GM23338 (cell line): ENCODE measurements at places on chromosomes 4 and X. TPM values are rescaled to one million over a fixed set of nuclear protein-coding genes. Genes with fewer than 3 reads are reported as not detected.
A peak's percentile ranks its signal among the peaks of the same experiment; 100 is the strongest.

Gene EDNRA
- 4.5 and 5.0 TPM in 2 replicates for total RNA-seq

Gene GSTCD
- total RNA-seq: 34.3 and 39.1 TPM in 2 replicates

Gene CISD2
- total RNA-seq: 34.1 and 39.0 TPM in 2 replicates

Gene AMTN
- not detected in 2 replicates for total RNA-seq

Gene GRIA3
- total RNA-seq: 0.93 and 2.7 TPM in 2 replicates

Gene IGSF1
- 17.6 and 19.5 TPM in 2 replicates for total RNA-seq

Gene PAK3
- total RNA-seq: 3.6 and 5.0 TPM in 2 replicates

Gene NXF2B
- total RNA-seq: 0.14 and 0.85 TPM in 2 replicates

DNA sequence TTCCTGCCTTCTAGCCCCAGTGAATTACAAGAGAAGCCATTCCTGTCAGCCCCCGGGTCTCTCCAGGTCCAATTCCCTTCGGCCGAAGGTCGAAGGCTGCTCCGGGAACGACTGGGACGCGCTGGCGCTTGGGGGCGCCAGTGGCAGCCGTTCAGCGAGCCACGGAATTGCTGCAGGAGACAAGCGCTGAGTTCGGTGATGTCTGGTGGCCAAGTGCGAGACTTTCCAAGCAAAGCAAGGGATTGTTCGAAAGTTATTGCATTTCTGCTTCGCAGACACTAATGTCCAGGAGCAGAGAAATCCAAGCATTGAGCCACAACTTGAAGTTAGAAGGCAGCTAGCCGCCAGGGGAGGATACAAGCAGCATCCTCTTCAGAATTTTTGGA lies 1.1 kb upstream of the DKK2 start:
- no peaks in the 10 kb centered on the region for H3K36me3 ChIP-seq
- peaks cover 17% of the 10 kb centered on the region for H3K4me1 ChIP-seq
- peaks cover 64% of the 10 kb centered on the region for H3K27me3 ChIP-seq
- H3K27ac ChIP-seq: no peak overlapping the region

- DNase-seq: peak; percentile 34
- peak within 1 kb of the TSS; percentile 55; the same call in 1 of the 2 replicates for H3K27ac ChIP-seq
- no peaks in the 10 kb centered on the region for H3K4me1 ChIP-seq
- H3K4me3 ChIP-seq: no peak within 1 kb of the TSS
- peaks cover 23% of the 10 kb centered on the region for H3K36me3 ChIP-seq
- no peaks in the 10 kb centered on the region for H3K27me3 ChIP-seq
Observed at GRCh38 chrX:71301195-71301924, at the start of gene ITGB1BP2. ITGB1BP2 (plus strand) TSS chrX:71301750; CDS start chrX:71301807, 57 bp downstream.

DNA sequence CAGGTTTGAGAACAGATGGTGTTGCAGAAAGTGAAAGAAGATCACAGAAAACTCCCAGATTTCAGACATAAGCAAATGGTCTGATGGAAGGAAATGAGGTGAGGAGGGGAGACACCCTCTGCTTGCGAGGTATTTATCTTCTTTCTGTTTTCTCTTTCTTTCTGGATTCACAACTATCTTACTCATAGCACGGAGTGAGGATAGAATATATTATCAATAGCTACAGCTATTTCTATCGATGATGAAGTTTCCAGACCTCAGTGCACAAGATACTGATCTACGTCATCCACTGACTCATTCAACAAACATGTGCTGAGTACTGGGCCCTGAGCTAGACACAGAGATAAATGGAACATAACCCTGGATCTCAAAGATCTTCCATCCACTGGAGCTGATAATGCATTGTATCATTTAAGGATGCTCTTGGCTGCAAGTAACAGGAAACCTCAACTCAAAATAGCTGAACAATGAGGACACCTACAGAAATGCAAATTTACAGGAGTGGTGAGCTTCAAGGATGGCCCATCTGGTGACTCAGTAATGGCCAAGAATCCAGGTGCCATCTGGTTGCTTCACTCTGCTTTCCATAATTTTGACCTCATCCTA lies 21.2 kb downstream of the SLC2A9 start:
- no peak for DNase-seq
- no peaks in the 10 kb centered on the region for H3K4me1 ChIP-seq
- no peak overlapping the region for H3K4me3 ChIP-seq
- no peak overlapping the region for H3K27ac ChIP-seq
- no peaks in the 10 kb centered on the region for H3K36me3 ChIP-seq

DNA sequence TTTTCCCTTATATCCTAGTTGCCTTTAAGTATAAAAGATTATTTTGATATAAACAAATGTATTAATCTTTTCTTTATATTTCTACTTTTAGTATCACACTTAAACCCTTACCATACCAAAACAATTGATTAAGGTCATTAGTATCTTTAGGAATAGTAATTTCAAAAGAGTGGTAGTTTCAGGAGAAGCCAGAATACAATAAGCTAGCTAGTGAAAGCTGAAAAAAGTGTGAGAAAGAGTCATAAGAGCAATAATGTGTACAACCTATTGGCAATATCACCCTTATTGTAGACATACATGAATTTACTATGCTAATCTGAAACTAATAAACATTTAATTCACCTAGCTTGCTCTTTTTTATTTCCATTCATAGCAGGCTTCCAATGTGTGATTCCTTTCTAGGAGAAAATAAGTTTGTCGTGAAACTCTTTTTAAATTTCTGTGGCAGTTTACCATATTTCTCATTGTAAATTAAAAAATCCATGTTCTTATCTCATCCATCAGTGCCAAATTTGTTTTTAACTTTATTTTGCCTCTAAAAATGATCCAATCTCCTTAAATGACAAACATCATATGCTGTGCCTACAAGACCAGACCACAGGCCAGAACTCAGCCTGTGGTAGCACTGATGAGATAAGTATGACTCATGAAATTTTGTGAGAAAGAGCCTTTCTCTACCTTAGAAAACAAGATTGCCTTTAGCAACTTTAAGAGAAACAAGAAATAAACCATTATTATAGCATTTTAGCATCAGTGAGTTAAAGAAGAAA lies 8.1 kb downstream of the NEK1 start:
- no peaks in the 10 kb centered on the region; the same call in 1 of the 2 replicates for H3K36me3 ChIP-seq
- no peaks in the 10 kb centered on the region for H3K4me1 ChIP-seq
- no peaks in the 10 kb centered on the region for H3K27me3 ChIP-seq
- DNase-seq: no peak
- no peak overlapping the region for H3K27ac ChIP-seq
- H3K4me3 ChIP-seq: no peak overlapping the region

DNA sequence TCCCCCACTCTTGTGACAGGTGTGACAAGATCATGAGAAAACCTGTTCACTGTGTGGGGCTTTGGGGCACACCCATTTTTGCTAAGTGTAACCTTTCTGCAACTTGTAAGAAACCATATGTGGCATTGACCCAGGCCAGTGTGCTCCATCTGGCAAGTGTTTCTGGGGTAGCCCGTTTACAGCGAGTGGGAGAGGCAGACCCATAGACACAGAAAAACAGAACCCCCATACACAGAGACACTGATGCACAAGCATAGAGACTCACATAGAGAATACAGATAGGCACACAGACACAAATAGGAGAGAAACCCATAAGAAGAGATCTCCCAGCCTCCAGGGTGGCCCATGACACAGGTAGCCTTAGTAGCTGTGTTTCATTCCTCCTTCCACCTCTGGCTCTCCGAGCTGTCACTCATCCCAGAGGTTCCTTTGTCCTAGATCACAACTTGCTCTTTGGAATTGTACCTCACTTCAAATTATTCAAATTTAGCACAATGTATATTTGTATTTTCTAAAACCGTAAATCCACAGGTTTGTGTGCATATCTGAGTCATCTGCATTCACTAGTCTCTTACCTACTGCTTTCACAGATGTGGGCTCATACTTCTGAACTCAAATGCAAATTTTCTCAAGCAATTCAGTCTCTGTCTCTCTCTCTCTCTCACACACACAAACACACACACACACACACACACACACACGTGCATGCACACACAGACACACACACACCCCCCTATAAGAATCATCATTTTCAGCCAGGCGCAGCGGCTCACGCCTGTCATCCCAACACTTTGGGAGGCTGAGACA lies 114.4 kb downstream of the SH3KBP1 start:
- H3K27me3 ChIP-seq: no peaks in the 10 kb centered on the region
- H3K4me3 ChIP-seq: no peak overlapping the region
- no peak for DNase-seq
- H3K4me1 ChIP-seq: peaks cover 5% of the 10 kb centered on the region; the same call in 1 of the 2 replicates
- H3K27ac ChIP-seq: peak overlapping the region; percentile 87; the same call in 1 of the 2 replicates
- H3K36me3 ChIP-seq: no peaks in the 10 kb centered on the region

DNA sequence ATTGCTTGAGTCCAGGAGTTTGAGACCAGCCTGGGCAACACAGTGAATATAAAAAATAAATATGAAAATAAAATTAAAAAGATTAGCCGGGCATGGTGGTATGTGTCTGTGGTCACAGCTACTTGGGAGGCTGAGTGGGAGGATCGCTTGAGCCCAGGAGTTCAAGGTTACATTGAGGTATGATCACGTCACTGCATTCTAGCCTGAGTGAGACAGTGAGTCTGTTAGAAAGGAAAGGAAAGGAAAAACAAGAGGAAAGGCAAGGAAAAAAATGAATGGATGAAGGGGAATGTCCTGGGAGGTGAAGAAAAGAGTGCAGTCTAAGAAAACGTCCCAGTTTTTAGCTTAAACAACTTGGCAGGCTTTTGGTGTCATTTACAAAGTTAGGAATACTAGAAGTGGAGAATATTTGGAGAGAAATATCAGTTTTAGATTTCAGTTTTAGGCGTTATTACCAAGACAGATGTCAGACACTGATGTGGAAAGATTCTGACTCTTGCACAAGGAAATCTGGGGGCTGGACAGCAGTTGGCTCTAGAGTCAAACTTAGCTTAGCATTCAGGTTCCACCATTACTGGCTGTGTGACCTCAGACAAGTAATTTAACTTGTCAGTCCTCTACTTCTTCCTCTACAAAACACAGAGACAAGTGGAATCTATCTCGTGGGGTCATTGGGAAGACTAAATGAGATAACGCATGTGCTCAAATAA lies 139.0 kb downstream of the TSPAN5 start:
- no peaks in the 10 kb centered on the region for H3K27me3 ChIP-seq
- no peak for DNase-seq
- peaks cover 26% of the 10 kb centered on the region for H3K4me1 ChIP-seq
- no peak overlapping the region for H3K4me3 ChIP-seq
- no peak overlapping the region for H3K27ac ChIP-seq

GRCh38 chr4:24774452-24774851 lies 20.9 kb upstream of the SOD3 start:
- H3K4me3 ChIP-seq: no peak overlapping the region
- no peaks in the 10 kb centered on the region for H3K36me3 ChIP-seq
- peaks cover 3% of the 10 kb centered on the region; the same call in 1 of the 2 replicates for H3K4me1 ChIP-seq
- H3K27me3 ChIP-seq: no peaks in the 10 kb centered on the region
- H3K27ac ChIP-seq: no peak overlapping the region
- no peak for DNase-seq

DNA sequence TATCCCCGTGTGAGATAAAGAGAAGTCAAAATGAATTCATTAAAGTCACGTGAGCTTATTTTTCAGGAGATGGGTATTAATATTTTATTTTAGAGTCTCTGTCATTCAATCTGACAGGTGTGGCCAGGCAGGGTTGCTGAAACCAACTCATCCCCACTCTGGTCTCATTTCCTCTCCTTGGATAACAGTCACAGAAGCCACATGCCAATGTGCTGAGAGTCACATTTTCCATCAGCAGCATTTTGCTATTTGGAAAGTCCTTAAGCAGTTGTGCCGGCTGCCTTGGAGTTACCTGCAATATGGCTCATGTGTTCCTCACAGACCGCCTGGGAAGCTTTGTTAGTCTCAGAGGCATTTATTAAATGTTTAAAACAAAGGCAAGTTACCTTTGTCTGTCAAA lies 302.3 kb downstream of the DCHS2 start:
- no peak overlapping the region for H3K27ac ChIP-seq
- no peaks in the 10 kb centered on the region for H3K27me3 ChIP-seq
- H3K4me3 ChIP-seq: no peak overlapping the region
- H3K36me3 ChIP-seq: no peaks in the 10 kb centered on the region; the same call in 1 of the 2 replicates

- no peaks in the 10 kb centered on the region for H3K27me3 ChIP-seq
- no peak overlapping the region for H3K4me3 ChIP-seq
- peaks cover 19% of the 10 kb centered on the region for H3K4me1 ChIP-seq
- no peak for DNase-seq
Observed at GRCh38 chr4:127523369-127523768, 109.4 kb upstream of the INTU start.

DNA sequence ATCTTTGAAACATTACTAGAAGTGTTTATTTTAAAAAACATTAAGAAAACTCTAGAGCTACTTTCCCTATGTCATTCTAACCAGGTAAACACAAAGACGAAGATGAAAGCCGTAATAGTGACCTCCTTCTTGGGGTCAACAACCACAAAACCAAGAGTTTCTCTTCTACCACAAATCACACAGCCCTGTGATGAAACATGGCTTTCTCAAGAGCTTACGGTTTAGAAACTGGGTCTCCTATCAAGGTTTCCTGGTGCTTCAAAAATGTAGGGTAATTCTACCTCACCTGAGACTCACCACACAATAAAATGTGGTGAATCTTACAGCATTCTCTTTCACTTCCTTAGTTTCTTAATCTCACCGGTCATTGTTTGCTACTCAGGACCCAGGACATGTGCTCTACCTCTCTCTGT lies 50.9 kb downstream of the CORIN start:
- H3K36me3 ChIP-seq: no peaks in the 10 kb centered on the region
- H3K4me3 ChIP-seq: no peak overlapping the region
- no peaks in the 10 kb centered on the region for H3K27me3 ChIP-seq
- DNase-seq: no peak
- H3K27ac ChIP-seq: no peak overlapping the region

GRCh38 chr4:182143822-182144625 lies 99.2 kb upstream of the TENM3 start:
- peak overlapping the region; percentile 83 for H3K27ac ChIP-seq
- peaks cover 37% of the 10 kb centered on the region for H3K4me1 ChIP-seq
- H3K4me3 ChIP-seq: peak overlapping the region; percentile 88
- DNase-seq: peak; percentile 87
- no peaks in the 10 kb centered on the region for H3K36me3 ChIP-seq

GRCh38 chr4:177077095-177077971 lies 232.3 kb upstream of the NEIL3 start:
- H3K4me1 ChIP-seq: no peaks in the 10 kb centered on the region
- no peak for DNase-seq
- H3K36me3 ChIP-seq: no peaks in the 10 kb centered on the region
- H3K27ac ChIP-seq: no peak overlapping the region
- H3K4me3 ChIP-seq: no peak overlapping the region

DNA sequence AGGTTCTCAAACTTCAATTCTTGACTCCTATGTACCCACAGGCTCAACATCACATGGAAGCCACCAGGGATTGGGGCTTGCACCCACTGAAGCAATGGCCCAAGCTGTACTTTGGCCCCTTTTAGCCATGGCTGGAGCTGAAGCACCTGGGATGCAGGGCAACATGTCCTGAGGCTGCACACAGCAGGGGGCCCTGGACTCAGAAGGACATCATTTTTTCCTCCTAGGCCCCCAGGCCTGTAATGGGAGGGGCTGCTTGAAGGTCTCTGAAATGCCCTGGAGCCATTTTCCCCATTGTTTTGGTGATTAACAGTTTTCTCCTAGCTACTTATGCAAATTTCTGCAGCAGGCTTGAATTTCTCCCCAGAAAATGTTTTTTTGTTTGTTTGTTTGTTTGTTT lies 465.1 kb upstream of the PCDH10 start:
- no peaks in the 10 kb centered on the region for H3K27me3 ChIP-seq
- no peaks in the 10 kb centered on the region for H3K4me1 ChIP-seq
- peak; percentile 42 for DNase-seq
- peaks cover 8% of the 10 kb centered on the region for H3K36me3 ChIP-seq
- H3K4me3 ChIP-seq: no peak overlapping the region
- H3K27ac ChIP-seq: no peak overlapping the region

- no peaks in the 10 kb centered on the region for H3K27me3 ChIP-seq
- no peak overlapping the region for H3K4me3 ChIP-seq
- no peak for DNase-seq
- H3K36me3 ChIP-seq: no peaks in the 10 kb centered on the region
- H3K27ac ChIP-seq: no peak overlapping the region
Observed at GRCh38 chr4:25624616-25625015, 31.0 kb upstream of the SLC34A2 start.

GRCh38 chr4:8127051-8127826 lies 31.4 kb downstream of the ABLIM2 start:
- no peak overlapping the region for H3K4me3 ChIP-seq
- no peak for DNase-seq
- H3K27ac ChIP-seq: no peak overlapping the region
